ENCODE measurements at places on chromosomes 1 and 21.
A peak's percentile ranks its signal among the peaks of the same experiment; 100 is the strongest.

- peak; percentile 83 for DNase-seq
These were observed 754 bp downstream of the PRRC2C start for GRCh38 chr1:171486048-171486519.

DNA sequence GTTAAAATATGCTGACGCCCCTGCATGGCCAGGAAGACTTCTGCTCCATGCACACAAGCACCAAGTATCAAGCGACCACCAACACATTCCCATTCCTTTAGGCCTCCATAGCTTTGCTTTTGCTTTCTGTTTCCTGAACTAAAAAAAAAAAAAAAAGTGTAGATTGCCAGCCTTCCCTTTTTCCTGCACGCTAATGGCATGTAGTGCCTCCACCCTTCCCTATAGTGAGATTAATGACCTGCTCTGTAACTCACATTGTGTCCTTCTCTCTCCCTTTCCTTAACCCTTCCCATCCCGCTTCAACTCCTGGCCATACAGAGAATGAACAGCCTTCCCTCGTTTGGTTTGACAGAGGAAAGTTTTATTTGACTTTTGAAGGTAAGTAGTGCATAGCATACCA is 57.1 kb upstream of the DYNLT5 start:
- DNase-seq, result no peak

- no peak for DNase-seq
These were observed 51.1 kb upstream of the H6PD start for GRCh38 chr1:9183441-9183840.

- peak; percentile 80 for DNase-seq
These were observed 190.5 kb downstream of the ZP4 start for GRCh38 chr1:237700181-237700580.

DNA sequence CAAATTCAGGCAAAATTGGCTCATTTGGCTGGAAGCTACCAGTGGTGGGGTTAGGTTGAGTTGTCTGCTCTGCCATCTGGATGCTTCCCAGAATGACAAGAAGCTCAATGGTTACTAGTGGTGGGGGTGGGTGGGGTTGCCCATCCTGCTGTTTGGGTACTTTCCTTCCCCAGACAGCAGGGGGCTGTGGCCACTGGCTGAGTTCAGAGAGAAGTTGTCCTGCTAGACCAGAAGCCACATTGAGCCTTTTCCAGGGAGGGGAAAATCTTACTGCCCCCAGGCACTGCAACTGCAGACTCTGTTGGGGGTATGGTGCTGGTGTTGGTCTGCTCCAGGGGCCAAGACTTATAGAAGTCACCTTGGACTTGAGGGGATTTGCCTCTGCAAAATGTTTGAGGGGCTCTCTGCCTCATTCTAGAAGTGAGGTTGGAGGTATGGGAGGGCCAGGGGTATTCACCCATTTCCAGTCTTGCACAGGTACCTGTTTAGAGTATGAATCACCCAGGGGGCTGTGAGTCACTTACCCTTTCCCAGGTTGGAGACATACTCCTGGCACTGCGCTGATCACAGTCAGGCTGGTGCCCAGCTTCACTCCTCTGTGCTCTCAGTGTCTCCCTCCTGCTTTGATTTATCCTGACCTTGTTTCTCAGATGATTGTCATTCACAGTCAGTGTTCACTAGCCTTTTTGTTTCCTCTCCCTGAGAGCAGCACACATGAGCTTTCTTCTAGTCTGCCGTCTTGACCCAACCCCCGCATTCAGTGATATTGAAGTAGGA is 89.1 kb upstream of the NEGR1 start:
- DNase-seq, result no peak

GRCh38 chr21:41570791-41571355 is 62.9 kb upstream of the TMPRSS2 start:
- DNase-seq, result no peak

- DNase-seq, result no peak
These were observed 73.4 kb downstream of the CD2 start for GRCh38 chr1:116827607-116828105.

Measured in muscle of leg (tissue), 16 donors.